Mesenchymal stem cell (in vitro differentiated cells and primary cell): ENCODE measurements at places on chromosomes 3 and 15.

- DNase-seq: peak; percentile 14
These were observed 10.8 kb upstream of the VPS33B start for GRCh38 chr15:91032919-91033803.

GRCh38 chr3:143811602-143812001 is 36.7 kb downstream of the SLC9A9 start:
- no peak for DNase-seq

DNA sequence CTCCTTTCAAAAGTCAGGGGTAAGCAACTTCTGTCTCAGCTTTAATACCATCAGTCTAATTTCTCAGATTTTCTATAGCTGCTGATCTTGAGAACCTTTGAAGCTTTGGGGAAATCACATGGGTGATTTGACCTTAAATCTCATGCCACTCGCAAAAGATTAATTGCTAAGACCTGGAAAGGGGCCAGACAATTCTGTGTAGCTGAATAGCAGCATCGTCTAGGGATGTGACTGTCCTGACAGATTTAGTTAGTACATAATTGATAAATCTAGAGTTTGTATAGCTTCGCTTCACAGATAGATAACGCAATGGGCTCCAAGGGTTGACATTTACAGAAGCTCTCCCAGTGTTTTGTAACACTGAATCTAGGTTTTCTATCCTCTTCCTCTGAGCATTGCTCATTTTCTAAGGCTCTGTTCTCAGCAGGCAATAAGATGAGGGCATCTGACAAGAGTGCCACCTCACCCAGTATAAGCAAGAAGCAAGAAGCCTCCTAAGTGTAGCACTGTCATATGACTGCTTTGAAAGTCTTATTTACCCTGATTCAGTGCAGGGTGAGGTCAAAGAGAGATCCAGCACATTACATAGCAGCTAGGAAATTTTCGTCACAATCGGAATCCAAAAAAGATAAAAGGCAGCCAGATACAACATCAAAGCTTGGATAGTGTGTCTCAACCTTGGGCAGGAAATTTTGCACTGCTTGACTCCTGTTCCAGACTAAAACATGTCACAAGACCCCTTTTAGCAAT is 47.7 kb upstream of the DUT start:
- DNase-seq: peak; percentile 24

DNA sequence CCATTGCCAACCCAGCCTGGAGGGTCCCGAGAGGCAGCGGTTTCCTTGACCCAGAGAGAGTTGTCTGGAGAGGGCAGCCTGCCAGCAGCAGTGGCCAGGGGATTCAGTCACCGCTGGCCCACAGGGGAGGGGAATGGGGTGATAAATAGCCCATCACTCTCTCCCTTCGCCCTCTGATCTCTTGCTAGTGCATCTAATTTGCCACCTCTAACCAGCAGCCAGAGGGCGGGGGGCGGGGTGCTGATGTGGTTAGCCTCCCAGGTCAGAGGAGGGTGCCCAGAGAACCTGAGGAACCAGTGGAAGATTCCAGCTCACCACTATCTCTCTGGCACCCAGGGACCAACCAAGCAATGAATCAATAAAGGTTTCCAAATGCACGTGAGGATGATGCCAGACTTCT is 35.1 kb upstream of the SLC6A11 start:
- no peak for DNase-seq

- no peak for DNase-seq
These were observed 20.5 kb downstream of the TRH start for GRCh38 chr3:129994883-129995559.

DNA sequence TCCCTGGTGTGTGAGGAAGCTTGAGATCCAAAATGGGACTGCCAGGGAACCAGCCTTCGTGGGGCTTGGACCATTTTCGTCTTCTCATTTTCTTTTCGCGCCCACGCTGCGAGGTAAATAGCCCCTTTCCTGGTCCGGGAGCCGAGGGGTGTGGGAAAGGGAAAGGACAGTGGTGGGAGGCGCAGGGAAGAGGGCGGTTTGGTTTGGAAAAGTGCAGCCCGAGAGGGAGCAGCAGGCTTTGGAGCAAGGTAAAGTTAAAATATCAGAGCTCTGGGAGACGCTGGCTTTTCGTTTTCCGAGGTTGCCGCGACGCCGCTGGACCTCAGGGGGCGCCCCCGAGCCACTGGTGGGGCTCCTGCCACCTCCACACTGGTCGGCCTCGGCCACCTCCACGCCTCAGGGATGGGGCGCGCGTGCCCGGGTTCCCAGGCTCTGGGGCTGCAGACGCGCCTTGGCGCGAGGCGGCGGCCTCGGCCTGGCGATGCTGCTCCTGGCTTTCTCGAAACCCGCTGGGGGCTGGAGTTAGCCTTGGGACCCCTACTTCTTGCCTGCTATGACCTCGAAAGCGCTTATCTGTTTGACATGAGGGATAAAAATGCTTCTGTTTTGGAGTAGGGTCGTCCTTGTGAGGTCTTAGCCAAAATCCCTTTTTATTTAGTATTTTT is 3.2 kb downstream of the PTPRG start:
- peak; percentile 55 for DNase-seq

GRCh38 chr3:119149484-119149883 is 3.5 kb downstream of the TEX55 start:
- peak; percentile 30 for DNase-seq

DNA sequence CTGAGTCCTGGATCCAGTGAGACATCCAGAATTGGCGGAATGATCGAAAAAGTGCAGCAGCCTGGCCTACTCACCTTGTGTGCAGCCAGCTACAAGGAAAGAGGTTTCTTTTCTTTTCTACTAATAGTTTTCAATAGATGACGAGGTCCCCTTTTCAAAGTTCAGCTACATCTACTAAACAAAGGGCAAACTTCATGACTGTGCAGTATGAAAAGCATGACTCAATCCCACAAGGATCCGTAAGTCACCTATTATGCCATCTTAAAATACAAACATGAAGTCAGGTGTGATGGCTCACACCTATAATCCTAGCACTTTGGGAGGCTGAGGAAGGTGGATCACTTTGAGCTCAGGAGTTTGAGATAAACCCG is 16.7 kb downstream of the MIX23 start:
- no peak for DNase-seq

DNA sequence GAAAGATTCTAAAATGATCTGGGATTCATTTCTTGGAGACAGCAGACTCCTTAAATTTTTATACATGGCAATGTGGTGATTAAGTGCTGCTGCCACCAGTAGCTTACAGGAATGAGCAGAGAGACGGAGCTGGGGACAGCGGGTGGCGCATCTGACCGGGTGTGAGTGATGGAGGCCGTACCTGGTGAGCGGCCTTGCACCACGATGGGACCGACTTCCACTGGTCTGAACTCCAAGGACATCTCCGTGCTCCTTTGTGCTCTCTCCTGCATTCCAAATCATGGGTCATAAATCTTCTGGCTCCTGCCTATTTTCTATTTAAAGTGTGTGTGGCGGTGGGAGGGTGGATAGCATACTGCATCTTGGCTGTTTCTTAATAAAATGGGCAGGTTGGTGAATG is 262.6 kb downstream of the ABHD5 start:
- DNase-seq: no peak

- no peak for DNase-seq
These were observed 98.3 kb upstream of the VGLL3 start for GRCh38 chr3:87088993-87089841.

DNA sequence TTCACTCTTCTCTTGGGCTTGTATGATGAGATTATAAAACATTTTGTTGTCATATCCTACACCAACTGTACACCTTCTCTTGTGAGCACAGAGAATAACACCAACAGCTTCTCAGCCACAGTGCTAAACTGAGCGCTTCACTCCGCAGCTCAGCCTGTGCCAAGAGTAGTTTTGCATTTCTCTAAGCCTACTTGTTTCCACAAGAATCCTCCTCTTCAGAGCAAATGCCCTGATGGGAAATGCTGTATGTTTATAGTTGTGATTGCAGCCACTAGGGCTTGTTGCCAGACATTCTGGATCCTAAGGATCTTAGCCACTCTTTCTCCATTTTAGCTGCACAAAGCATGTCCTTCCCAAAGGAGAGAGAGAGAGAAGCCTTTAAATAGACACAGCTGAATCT is 138.8 kb upstream of the PLXND1 start:
- peak; percentile 61 for DNase-seq

DNA sequence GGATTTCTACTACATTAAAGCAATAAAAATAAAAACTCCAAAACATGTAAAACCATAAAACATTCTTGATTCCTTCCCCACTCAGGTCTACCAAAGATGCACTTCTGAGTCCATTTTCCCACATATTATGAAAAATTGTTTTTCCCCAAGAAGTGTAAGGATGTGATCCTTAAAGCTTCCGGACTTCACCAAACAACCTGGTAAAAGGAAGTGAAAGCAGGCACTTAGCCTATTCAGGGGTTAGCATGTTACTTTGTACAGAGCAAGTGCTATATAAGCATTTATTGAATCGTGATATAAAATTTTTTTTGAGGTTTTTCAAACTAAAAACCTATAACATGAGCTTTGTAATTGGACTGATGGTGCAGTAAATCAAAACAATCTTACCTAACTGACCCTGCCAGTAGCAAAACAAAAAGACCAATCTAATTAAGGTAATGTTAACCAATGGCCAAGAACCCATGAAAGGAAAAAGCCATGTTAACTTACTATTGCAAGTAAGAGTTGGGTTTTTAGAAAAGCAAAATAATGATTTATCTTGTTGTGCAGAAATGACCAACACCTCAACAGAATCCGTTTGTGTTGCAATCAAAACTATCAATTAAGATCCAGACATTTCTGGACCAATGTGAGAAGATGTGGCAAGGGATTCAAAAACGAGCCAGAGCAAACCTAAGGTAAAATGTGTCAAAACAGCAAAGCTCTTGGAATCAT is 1.8 kb downstream of the SETD2 start:
- peak; percentile 11 for DNase-seq

DNA sequence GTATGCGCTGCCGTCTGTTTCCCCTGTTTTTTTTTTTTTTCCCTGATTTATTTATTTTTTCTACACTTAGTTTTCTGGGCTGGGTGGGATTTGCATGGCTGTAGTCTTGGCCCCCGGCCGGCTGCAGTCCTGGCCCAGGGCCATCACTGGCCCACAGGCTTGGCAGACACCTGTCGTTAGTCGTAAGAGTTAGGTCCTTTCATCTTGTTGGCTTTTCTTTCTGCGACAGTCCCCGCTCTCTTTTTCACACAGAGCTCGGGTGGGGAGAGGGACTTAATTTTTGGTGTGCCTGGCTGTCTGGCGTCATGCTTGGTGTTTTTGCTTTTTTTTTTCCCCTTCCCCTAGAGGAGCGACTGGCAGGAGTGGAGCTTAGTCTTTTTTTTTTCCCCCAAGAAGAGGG is 183.4 kb downstream of the KLF13 start:
- DNase-seq: no peak

GRCh38 chr3:61288446-61288845 is 37.2 kb upstream of the FHIT start:
- no peak for DNase-seq

DNA sequence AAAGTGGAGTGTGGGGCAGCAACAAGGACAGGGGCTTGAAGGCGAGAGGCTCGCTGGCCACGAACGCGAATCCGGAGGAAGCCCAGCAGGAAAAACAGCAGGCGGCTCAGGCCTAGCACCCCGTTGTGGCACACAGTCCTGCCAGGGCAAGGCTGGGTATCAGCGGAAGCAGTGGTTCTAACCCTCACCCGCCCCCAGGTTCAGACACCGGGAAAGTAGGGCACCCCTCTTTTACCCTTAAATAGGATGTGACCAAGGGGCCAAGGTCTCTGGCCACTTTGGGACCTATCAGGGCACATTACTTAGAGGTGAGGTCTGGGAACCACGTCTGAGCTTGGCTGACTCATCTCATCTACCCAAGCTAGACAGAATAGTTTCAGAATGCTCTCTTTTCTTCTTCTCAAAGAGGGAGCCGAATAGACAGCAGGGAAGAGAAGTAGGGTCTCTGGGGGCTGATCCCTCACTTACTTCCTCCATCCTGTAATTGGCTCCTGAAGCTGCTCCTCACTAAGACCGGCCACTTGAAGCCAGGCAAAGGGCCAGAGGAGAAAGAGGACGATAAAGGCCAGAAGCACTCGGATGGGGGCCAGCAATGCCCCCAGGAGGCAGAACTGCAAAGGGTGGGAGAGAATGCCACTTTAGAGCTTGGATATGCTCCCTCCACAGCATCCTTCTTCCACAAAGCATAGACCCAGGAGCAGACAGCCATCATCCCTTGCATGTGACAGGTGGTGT is 1.7 kb downstream of the LPCAT4 start:
- DNase-seq: peak; percentile 11

GRCh38 chr3:172383306-172383796 is 64.9 kb downstream of the GHSR start:
- DNase-seq: no peak

DNA sequence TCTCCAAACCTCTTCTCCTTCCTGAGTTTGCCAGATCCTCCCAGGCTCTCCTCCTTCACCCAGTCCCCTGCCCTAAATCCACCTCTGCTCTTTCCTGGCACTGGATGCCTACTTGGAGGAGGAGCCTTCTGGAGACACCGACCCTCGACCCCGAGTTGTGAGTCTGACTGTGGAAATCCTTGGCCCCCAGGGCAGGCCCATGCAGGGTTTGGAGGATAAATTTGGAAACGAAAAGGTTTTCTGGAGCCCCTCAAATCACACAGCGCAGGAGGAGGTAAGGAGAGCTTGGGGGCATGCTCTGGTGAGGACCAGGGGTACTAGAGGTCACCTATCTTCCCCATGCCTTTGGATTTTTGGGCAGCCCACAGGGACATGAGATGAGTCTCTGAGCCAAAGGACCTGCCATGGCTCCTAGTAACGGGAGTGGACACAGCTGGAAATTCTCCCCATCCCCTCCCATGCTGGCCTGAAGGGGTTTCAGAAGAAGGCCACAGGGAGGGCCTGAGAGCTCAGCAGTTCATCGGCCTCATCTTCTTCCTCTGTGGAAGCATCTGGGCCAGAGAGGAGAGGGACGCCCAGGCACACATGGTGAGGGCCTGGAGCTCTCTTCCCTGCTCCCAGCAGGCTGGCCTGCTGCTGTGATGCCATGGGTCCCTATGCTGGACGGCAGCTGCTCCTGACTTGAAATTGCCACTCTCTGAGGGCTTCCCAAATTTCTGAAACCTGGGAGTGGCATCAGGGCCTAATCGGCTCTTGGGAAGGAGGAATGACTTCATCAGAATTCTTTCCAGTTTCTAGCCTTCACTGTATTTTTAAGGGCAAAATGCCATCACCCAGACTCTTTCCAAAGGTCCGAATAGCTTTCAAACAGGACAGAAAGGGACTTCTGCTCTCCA is 68.6 kb upstream of the ITGA11 start:
- no peak for DNase-seq

DNA sequence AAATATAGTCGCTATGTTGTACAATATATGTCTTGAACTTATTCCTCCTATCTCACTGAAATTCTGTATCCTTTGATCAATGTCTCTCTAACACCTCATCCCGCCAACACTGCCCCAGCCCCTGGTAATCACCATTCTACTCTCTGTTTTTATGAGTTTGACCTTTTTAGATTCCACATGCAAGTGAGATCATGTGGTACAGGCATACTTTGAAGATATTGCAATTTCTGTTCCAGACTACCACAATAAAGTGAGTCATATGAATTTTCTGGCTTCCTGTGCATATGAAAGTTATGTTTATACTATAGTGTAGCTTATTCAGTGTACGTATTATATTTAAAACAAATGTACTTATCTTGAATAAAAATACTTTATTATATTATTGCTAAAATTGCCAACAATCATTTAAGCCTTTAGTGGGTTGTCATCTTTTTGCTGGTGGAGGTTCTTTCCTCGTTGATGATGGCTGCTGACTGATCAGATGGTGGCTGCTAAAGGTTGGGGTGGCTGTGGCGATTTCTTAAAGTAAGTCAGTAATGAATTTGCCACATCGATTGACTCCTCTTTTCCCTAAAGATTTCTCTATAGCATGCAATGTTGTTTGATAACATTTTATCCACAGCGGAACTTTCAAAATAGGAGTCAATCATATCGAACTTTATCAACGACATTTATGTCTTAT is 257.2 kb downstream of the NFKBIZ start:
- no peak for DNase-seq
